ENCODE measurements at places on chromosomes 3 and 15. TPM values are rescaled to one million over a fixed set of nuclear protein-coding genes. Genes with fewer than 3 reads are reported as not detected.

DNA sequence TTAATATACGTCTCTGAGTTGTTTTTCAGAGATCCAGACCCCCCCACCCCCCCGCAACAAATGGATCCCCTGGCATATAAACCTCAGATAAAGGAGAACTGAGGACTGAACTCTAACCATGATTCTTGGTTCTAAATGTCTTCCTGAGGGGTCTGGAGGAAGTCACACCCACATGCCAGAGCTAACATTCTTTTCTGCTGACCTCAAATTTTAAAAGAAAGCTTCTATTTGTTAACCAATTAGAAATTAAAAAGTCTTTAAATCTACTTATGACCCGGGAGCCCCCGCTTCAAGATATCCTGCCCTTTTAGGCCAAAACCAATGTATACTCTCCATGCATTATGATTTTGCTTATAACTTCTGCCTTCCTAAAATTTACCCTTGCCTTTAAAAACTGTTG, 188.3 kb downstream of the ECT2 start:
- no peaks in the 10 kb centered on the region for H3K36me3 ChIP-seq
- no peak overlapping the region for H3K4me3 ChIP-seq
- no peaks in the 10 kb centered on the region for H3K27me3 ChIP-seq
- no peak for DNase-seq
- no peak overlapping the region for H3K27ac ChIP-seq
- H3K4me1 ChIP-seq = no peaks in the 10 kb centered on the region

DNA sequence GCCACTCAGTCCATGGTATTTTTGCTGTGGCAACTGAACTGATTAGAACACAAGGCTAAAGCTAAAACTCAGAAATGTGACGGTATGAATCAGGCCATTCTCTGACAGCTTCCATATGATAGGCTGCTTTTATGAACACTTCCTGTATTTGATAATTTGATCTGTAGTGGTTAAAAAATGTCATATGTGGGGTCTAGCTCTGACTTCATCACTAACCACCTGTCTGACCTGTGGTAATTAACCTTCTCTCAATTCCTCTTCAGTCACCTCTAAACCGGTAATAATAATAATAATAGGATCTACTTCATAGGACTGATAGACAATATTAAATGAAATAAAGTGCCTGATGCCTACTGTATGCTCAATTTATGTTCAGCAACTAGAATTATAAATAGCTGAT, 223.2 kb downstream of the MBNL1 start:
- no peaks in the 10 kb centered on the region for H3K27me3 ChIP-seq
- H3K4me3 ChIP-seq = no peak overlapping the region
- H3K36me3 ChIP-seq = no peaks in the 10 kb centered on the region
- H3K27ac ChIP-seq = no peak overlapping the region
- H3K4me1 ChIP-seq = no peaks in the 10 kb centered on the region
- DNase-seq = no peak

DNA sequence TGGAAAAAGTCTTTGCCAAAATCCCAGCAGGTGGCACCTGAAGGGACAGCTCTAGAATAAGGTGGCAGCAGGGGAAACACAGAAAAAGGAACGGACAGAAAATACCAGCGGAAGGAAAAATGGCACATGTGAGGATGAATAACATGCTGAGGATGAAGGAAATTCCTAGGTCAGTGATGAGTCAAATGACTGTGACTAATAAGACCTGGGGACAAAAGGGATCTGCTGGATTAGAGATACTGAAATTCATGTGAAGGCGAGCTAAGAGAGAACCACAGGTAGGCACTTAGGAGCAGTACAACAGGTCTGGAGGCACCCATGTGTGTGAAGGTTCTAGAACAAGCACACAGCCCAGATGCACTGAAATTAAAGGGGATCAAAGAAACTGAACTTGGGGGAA, 482.5 kb downstream of the FOXP1 start:
- peak overlapping the region; percentile 63 for H3K27ac ChIP-seq
- no peak for DNase-seq
- no peak overlapping the region for H3K4me3 ChIP-seq
- H3K27me3 ChIP-seq = no peaks in the 10 kb centered on the region
- peaks cover 25% of the 10 kb centered on the region for H3K4me1 ChIP-seq

DNA sequence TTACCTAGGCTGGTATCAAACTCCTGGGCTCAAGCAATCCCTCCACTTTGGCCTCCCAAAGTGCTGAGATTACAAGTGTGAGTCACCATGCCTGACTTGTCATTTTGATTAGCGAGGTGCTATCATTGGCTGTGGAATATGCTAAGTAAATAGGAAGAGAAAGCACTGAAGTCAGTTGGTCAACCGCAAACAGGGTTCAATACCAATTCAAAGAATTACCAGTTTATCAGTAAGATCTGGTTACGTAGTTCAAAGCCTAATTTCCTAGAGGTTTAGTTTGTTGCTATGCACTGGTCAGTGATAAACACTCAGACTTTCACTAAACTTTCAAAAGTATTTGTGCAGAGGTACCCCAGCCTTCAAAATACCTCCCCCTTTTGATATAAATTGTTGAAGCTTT, 29.5 kb downstream of the GLB1 start:
- no peaks in the 10 kb centered on the region for H3K36me3 ChIP-seq
- no peak for DNase-seq
- no peak overlapping the region for H3K4me3 ChIP-seq
- H3K4me1 ChIP-seq = peaks cover 36% of the 10 kb centered on the region
- H3K27ac ChIP-seq = no peak overlapping the region

DNA sequence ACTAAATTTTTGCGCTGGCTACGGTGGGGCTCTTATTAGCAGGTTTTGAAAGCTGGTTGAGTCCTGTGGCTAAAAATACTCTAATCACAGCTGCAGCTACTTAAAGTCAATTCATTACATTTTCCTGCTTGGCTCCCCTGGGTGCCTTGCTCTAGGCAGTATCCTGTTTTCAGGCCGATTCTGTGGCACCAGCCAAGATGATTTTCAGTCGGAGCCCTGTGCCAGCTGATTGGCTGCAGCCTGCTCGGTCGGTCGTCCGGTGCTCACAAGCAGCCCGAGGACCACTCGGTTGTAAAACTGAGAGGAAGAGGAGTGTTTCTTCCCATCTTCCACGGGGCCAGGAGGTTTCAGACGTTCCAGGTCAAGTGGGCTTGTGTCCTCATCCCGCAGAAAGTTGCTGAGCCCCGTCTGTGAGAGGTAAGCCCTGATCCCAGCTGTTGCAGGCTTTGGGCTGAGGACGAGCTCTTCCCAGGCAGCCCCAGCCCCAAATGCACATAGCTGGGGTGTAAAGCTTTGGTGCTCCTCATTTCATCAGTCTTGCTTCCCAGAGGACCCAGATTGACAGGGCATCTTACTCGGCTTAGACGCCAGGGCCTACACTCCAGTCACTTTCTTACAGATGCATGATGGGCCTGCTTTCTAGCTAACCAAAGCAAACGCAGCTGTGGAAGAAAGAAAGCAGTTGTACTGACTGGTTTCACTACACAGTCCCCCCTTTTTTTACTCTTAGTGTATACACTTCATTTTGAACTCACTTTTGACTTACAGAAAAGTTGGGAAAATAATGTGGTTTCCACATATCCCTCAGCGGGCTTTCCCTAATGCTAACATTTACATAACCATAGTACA, 15.9 kb downstream of the LYSMD4 start:
- no peak for DNase-seq
- no peaks in the 10 kb centered on the region for H3K4me1 ChIP-seq
- H3K27ac ChIP-seq = no peak overlapping the region
- no peaks in the 10 kb centered on the region for H3K27me3 ChIP-seq

DNA sequence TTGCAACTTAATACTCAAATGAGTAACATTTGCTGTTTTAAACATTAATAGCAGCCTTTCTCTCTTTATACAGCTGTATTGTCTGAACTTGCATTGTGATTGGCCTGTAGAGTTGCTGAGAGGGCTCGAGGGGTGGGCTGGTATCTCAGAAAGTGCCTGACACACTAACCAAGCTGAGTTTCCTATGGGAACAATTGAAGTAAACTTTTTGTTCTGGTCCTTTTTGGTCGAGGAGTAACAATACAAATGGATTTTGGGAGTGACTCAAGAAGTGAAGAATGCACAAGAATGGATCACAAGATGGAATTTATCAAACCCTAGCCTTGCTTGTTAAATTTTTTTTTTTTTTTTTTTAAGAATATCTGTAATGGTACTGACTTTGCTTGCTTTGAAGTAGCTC, 40.3 kb downstream of the CTNNB1 start:
- H3K4me3 ChIP-seq = no peak overlapping the region
- H3K27ac ChIP-seq = no peak overlapping the region
- DNase-seq = no peak
- H3K4me1 ChIP-seq = no peaks in the 10 kb centered on the region
- peaks cover 9% of the 10 kb centered on the region for H3K36me3 ChIP-seq

DNA sequence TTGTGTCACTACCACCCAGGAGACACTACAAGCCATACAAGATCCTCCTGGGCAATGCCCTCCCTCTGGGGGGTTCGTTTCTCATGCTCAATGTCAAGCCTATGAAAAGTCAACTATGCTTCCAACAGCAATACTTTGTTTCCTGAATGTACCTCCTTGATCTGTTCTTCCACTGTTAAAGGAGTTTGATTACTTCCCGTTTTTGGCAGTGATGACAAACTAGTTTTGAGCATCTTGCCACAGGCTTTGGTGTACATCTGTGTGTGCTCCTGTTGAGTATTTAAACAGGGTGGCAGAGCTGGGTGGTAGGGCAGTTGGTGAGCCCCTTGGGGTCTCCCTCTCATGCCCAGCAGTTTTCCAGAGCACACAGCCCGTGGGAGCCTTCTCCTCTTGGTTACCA, 81.4 kb downstream of the IL12A start:
- no peak overlapping the region for H3K27ac ChIP-seq
- no peak for DNase-seq
- no peaks in the 10 kb centered on the region for H3K4me1 ChIP-seq
- no peak overlapping the region for H3K4me3 ChIP-seq

GRCh38 chr3:13536432-13536831, 12.5 kb upstream of the FBLN2 start:
- H3K27me3 ChIP-seq = no peaks in the 10 kb centered on the region
- no peak for DNase-seq
- H3K36me3 ChIP-seq = no peaks in the 10 kb centered on the region
- H3K4me1 ChIP-seq = no peaks in the 10 kb centered on the region
- no peak overlapping the region for H3K4me3 ChIP-seq

DNA sequence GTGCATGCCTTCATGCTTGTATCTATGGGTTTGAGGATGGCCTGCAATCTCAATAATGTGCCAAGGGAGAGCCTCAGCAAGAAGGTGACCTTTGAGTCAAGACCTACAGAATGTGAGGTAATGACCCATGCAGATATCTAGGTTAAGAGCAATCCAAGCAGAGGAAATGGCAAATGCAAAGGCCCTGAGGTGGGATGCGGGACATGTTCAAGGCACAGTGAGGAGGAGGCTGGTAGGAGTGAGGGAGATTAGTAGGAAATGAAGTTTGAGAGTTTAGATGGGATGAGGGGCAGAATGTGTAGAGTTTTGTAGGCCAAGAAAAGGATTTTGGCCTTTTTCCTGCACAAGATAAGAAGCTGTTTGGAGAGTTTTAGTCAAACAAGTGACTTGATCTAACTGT, 4.7 kb upstream of the MAP2K5 start:
- no peaks in the 10 kb centered on the region for H3K4me1 ChIP-seq
- no peak overlapping the region for H3K27ac ChIP-seq
- H3K27me3 ChIP-seq = no peaks in the 10 kb centered on the region

DNA sequence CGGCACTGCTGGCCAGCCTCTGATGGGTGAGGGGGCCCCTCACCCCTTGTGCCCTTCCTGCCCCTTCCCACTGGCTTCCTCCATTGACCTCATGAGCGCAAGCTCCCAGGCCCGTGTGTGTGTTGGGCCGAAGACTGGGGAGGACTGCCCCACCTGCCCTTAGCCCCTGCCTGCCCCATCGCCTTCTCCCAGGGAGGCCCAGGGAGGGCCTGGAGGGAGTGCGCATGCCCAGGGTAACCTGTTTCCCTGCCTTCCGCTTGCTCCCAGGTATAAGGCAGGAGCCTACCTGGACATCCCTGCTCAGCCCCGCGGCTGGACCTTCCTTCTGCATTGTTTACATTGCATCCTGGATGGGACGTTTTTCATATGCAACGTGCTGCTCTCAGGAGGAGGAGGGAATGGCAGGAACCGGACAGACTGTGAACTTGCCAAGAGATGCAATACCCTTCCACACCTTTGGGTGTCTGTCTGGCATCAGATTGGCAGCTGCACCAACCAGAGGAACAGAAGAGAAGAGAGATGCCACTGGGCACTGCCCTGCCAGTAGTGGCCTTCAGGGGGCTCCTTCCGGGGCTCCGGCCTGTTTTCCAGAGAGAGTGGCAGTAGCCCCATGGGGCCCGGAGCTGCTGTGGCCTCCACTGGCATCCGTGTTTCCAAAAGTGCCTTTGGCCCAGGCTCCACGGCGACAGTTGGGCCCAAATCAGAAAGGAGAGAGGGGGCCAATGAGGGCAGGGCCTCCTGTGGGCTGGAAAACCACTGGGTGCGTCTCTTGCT, 8.8 kb downstream of the DLL4 start:
- H3K27me3 ChIP-seq = no peaks in the 10 kb centered on the region
- DNase-seq = no peak
- no peaks in the 10 kb centered on the region for H3K36me3 ChIP-seq
- H3K4me3 ChIP-seq = no peak overlapping the region

- H3K4me1 ChIP-seq = no peaks in the 10 kb centered on the region
- no peak overlapping the region for H3K4me3 ChIP-seq
- no peaks in the 10 kb centered on the region for H3K36me3 ChIP-seq
These were observed 46.4 kb upstream of the IQSEC1 start for GRCh38 chr3:13119471-13120220.

DNA sequence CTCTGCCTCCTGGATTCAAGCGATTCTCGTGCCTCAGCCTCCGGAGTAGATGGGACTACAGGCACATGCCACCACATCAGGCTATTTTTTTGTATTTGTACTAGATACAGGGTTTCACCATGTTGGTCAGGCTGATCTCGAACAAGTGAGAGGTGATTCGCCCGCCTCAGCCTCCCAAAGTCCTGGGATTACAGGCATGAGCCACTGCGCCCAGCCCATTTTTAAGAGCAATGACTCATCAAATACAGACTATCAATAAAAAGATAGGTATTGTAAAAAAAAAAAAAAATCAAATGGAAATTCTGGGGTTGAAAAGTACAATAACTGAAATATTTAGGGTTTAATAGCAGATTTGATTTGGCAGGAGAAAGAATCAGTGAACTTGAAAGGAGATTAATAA, 129.0 kb downstream of the TJP1 start:
- H3K4me1 ChIP-seq = no peaks in the 10 kb centered on the region
- H3K27ac ChIP-seq = no peak overlapping the region
- H3K36me3 ChIP-seq = no peaks in the 10 kb centered on the region
- H3K4me3 ChIP-seq = no peak overlapping the region
- DNase-seq = no peak

DNA sequence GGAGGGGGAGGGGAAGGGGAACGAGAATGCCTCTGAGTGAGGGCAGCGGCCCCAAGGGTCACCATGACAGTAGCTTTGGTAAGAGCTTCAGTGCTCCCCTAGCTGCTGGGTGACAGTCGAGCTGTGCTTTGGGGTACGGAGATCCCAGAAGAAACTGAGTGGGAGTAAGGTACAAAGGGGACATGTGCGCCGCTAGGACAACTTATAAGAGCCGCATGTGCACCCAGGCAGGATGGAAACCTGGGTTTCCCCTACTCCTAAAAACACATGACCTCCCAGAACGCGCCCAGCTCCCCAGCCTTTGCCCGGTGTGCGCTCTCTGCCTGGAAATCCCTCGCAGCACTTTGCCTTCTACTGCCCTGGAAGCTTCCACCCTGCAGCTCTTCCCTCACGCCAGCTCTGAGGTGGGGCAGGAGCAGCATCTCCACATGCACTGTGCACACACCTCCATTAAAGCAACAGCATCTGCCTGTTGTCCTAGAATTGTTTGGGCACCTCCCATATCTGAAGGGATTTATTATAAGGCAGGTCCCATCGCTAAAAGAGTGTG, 232.2 kb downstream of the ADAMTS17 start:
- no peaks in the 10 kb centered on the region for H3K27me3 ChIP-seq
- H3K4me3 ChIP-seq = no peak overlapping the region
- DNase-seq = no peak
- no peak overlapping the region for H3K27ac ChIP-seq

Gene RTP1
- not detected for total RNA-seq

Gene AP3B2
- 4.5 TPM for total RNA-seq

Gene POLQ
- total RNA-seq = 1.4 TPM

Gene AADACL2
- 0.10 TPM for total RNA-seq

Measured in hepatocyte (in vitro differentiated cells).